ENCODE measurements at places on chromosomes 7 and 10. TPM values are rescaled to one million over a fixed set of nuclear protein-coding genes. Genes with fewer than 3 reads are reported as not detected.

FAM171A1 gene
- total RNA-seq = 2.6 TPM

MMP21 gene
- not detected for total RNA-seq

NEBL gene
- total RNA-seq = 12.7 TPM

MYOZ1 gene
- not detected for total RNA-seq

ABCF2 gene
- total RNA-seq = 43.0 TPM

FFAR4 gene
- total RNA-seq = 0.61 TPM

PTN gene
- total RNA-seq = 0.54 TPM

PNLIPRP3 gene
- not detected for total RNA-seq

DNA sequence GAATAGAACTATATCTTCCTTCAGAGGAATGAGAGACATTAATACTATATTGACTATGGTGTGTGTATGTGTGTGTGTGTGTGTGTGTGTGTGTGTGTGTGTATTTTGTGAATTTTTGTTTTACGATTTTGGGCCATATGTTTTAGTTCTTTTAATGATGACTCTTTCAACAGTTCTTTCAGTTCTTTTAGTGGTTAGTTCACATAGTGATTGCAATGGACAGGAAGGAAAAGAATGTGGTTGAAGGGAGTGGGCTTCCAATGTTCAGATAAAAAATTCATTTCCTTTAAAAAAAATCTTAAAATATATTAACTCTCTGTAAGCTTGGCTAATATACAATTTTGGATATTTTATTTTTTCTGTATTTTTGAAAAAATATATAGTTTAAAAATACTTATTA, 315.7 kb upstream of the DGKB start:
- no peaks in the 10 kb centered on the region for H3K27me3 ChIP-seq
- no peaks in the 10 kb centered on the region for H3K36me3 ChIP-seq
- no peak overlapping the region for H3K4me3 ChIP-seq
- DNase-seq = no peak
- H3K4me1 ChIP-seq = no peaks in the 10 kb centered on the region
- H3K27ac ChIP-seq = no peak overlapping the region

DNA sequence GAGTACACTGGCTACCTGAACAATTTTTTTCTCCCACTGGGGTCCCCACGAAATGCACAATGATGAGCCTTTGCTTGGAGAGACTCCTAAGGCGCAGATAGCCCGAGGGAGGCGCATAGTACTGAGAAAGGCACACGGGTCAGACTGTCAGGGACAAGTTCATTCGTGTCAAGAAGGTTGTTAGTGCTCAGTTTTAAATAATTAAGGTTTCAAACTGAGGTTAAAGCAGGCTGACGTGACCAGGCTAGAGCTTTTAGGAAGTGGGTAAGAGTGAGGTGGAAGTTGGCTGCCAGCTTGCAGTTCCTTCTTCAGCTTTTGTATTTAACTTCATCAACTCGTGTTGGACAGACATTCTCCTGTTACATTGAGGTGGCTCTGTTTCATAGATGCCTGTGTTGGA, 31.6 kb downstream of the RBM33 start:
- peaks cover 9% of the 10 kb centered on the region for H3K4me1 ChIP-seq
- DNase-seq = no peak
- peaks cover 11% of the 10 kb centered on the region for H3K36me3 ChIP-seq
- H3K4me3 ChIP-seq = no peak overlapping the region
- H3K27me3 ChIP-seq = no peaks in the 10 kb centered on the region
- H3K27ac ChIP-seq = no peak overlapping the region

DNA sequence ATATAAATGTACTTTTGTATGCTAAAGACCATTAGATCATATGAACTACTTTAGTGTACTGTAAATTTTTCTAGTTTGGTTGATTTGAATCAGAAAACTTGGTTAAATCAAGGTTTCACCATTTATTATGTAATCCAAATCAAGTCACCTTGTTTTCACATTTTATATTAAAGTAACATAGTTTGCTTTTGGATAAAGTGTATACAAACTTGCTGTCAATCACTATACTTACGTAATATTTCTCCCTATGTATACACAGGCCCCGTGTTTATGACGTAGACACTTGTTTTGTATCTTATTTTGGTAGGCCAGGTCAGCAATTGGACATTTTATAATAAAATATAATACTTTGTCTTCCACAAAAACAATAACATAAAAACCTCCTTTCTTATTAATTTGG, 32.2 kb downstream of the NAMPT start:
- peaks cover 13% of the 10 kb centered on the region for H3K4me1 ChIP-seq
- H3K36me3 ChIP-seq = peaks cover 86% of the 10 kb centered on the region
- DNase-seq = no peak
- no peaks in the 10 kb centered on the region for H3K27me3 ChIP-seq
- no peak overlapping the region for H3K4me3 ChIP-seq

DNA sequence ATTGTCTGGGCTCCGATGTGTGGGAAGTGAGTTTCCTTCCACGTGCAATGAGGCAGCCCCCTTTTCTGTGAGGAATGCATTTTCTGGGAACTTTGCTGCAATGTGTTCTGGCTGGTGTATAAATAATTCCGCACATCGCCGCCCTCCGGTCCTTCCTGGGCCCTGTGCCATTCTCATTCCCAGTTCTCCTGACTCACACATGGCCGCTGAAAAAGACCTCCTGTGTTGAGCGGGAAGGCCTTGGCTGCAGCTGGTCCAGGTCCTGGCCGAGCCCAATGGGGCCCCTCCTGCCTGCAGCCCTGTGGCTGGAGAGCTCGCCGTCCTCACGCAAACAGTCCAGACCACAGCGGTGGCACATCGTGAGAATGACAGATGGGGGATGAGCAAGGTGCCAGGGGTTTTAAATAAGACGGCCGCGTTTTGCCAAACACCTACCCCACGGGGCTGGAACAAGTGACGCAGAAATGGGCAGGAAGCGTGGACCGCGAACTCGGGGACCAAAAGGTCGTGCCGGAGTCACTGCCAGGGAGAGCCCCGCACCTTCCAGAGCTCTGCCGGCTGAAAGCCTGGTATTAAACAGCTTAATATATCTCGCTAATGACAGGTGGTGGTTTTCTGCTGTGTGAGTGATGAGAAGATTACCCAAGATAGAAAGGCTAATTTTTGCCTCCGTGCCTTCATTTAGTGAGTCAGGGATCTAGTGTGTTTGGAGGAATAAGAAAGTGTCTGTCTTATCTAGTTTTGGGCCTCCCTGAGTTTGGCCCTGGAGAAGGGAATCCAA, 37.0 kb downstream of the FAM20C start:
- no peaks in the 10 kb centered on the region for H3K4me1 ChIP-seq
- no peak for DNase-seq
- H3K36me3 ChIP-seq = no peaks in the 10 kb centered on the region
- H3K4me3 ChIP-seq = no peak overlapping the region

DNA sequence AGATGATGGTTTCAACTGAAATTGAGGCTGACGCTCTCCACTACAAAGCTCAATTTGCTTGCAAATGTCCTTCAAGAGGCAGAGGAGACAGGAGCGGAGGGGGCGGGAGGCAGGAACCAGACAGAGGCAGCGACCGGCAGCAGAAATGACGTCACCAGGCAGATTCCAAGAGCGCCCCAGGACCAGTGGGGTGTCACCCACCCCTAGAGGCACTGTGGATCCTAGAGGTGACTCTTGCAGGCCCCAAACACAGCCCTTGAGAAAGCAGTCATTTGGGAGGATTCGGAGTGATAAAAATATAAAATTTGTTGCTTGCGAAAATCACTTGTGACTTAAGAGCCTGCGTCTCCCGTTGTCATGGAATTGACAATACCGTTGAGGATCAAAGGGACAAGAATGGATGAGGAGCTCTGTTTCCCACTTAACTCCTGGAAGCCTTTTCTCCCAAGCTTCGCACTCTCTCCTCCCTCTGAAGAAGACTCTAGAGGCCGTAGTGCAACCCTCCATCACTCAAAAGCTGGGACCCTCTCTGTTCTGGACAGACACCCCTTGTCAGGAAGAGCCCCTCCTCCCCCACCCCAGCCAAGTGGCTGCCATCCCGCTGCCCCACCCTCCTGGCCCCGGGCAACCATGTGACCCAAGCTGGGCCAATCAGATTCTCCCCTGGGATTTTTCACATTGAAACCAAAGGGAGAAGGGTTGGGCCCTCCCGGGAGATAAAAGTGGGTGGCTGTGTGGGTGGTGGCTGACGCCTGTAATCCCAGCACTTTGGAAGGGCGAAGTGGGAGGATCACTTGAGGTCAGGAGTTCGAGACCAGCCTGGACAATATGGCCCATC, 16.3 kb upstream of the SLC29A4 start:
- no peaks in the 10 kb centered on the region for H3K36me3 ChIP-seq
- peaks cover 9% of the 10 kb centered on the region for H3K4me1 ChIP-seq
- no peak for DNase-seq
- H3K27me3 ChIP-seq = peaks cover 81% of the 10 kb centered on the region

DNA sequence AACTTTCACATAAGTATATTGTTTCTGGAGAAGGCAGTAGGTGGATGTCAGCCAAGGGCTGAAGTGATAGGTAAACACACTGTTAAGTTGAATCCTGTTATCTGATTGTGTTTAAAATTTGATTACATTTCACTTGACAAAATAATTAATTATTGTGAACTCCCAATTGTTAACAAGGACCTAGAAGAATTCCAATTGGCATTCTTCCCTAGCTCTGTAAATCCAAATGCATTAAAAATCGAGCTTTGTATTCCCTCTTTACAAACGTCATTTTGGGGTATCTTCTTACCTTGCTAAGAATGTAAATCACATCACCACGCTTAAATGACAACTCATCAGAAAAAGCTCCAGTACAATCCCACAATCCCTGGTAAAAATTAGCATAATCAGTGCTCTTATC, 179.9 kb downstream of the SKAP2 start:
- no peaks in the 10 kb centered on the region for H3K27me3 ChIP-seq
- H3K4me1 ChIP-seq = no peaks in the 10 kb centered on the region
- H3K27ac ChIP-seq = no peak overlapping the region

GRCh38 chr7:38550836-38551235, 80.3 kb downstream of the AMPH start:
- H3K27me3 ChIP-seq = peaks cover 71% of the 10 kb centered on the region
- H3K36me3 ChIP-seq = no peaks in the 10 kb centered on the region
- no peak for DNase-seq
- no peak overlapping the region for H3K4me3 ChIP-seq
- H3K4me1 ChIP-seq = no peaks in the 10 kb centered on the region

DNA sequence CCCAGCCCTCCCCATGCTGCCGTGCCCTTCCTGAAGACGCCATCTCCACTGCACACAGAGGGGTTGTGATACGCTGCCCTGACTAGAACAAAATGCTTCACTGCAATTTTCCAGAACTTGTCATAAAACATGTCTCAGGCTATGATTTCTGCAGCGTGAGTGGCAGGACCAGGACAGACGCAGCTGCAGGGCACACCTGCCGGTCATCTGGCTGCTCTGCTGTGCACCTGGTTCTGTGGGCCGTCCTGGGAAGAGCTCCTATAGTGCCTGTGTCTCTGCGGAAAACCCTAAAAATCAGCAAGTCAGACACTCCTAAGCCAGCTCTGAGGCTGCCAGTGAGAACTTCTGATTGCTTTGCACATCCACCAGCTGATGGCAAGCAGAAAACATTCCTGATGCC, 39.7 kb upstream of the DIP2C start:
- H3K27me3 ChIP-seq = peaks cover 45% of the 10 kb centered on the region
- no peak overlapping the region for H3K4me3 ChIP-seq
- no peaks in the 10 kb centered on the region for H3K4me1 ChIP-seq
- DNase-seq = no peak
- no peaks in the 10 kb centered on the region for H3K36me3 ChIP-seq

DNA sequence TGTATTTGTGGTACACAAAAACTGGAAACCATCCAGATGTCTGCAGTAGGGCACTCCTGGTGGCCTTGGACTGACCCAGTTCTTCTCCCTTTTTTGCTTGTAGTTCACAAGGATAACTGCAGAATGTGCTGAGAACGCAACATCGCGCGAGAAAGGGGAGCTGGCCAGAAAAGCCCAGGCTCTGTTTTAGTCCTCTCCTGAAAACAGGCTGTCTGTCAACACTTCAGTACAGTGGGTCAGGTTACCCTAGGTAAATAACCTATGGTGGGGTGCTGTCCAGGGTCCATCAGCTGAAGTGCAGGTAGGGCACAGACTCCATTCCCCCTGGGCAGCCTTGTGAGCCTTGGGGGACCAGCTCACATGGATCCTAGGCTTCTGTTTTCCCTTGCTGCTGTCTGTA, 495.8 kb downstream of the MDFIC start:
- H3K4me1 ChIP-seq = no peaks in the 10 kb centered on the region
- H3K36me3 ChIP-seq = no peaks in the 10 kb centered on the region
- H3K4me3 ChIP-seq = no peak overlapping the region
- no peak for DNase-seq

GRCh38 chr10:129870961-129871621, 93.0 kb downstream of the EBF3 start:
- DNase-seq = no peak
- no peak overlapping the region for H3K4me3 ChIP-seq
- no peaks in the 10 kb centered on the region for H3K27me3 ChIP-seq
- H3K4me1 ChIP-seq = no peaks in the 10 kb centered on the region
- H3K27ac ChIP-seq = no peak overlapping the region

DNA sequence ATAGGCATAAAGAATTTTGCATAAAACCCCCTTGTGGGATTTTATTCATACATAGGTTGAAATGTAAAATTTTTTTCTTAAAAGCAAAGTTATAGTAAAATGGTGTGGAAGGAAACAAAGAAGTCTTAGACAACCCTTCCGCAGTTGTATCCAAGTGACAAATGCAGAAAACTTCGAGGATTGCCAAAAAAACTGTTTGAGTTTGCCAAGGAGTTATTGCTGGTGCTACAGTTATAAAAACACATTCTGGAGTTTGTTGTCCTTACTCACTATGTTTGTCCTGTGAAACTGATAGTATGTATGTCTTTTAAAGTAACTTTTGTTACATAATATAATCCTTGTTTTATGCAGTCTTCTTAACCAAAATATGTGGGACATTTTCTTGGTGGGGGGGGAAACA, 120.3 kb downstream of the FOXP2 start:
- no peak for DNase-seq
- H3K27me3 ChIP-seq = no peaks in the 10 kb centered on the region
- H3K4me1 ChIP-seq = peaks cover 4% of the 10 kb centered on the region
- H3K4me3 ChIP-seq = no peak overlapping the region

- H3K36me3 ChIP-seq = peaks cover 66% of the 10 kb centered on the region
- H3K27me3 ChIP-seq = no peaks in the 10 kb centered on the region
- peak within 1 kb of the TSS; percentile 84 for H3K27ac ChIP-seq
- DNase-seq = peak; percentile 99
- H3K4me3 ChIP-seq = peak within 1 kb of the TSS; percentile 84
Observed at GRCh38 chr10:6202684-6203330, at the start of gene PFKFB3. Gene PFKFB3, plus strand, starts transcription at chr10:6202932. Its CDS starts 329 bp downstream, at chr10:6203261.

GRCh38 chr7:22356701-22357310, at the start of gene RAPGEF5:
Gene RAPGEF5, minus strand, starts transcription at chr7:22357154. Its CDS starts 94 bp downstream, at chr7:22357060.
- H3K27ac ChIP-seq = peak within 1 kb of the TSS; percentile 70
- H3K36me3 ChIP-seq = peaks cover 39% of the 10 kb centered on the region
- peak; percentile 80 for DNase-seq
- H3K27me3 ChIP-seq = no peaks in the 10 kb centered on the region

DNA sequence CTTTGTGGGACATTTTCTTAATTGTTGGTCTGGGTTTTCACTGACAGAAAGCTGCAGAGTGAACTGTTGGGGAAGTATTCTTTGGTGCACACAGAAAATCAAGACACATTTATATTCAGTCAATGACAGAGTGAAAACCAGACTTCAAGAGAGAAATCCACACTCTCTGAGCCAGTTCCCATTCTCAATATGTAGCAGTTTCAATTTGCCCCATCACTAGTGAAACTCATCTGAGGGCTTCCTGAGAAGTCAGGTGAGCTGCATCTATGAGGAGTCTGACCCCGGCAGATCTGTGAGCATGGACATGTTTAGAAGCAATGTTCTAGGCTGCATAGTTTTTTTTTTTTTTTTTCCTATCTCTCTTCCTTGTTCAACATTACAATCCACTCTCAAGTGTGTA, 163.7 kb upstream of the AHR start:
- H3K4me3 ChIP-seq = peak overlapping the region; percentile 70
- H3K27ac ChIP-seq = peak overlapping the region; percentile 100
- H3K27me3 ChIP-seq = no peaks in the 10 kb centered on the region
- peaks cover 54% of the 10 kb centered on the region for H3K36me3 ChIP-seq
- DNase-seq = no peak

GRCh38 chr10:119090968-119091367, 10.4 kb upstream of the EIF3A start:
- DNase-seq = peak; percentile 42
- H3K27me3 ChIP-seq = no peaks in the 10 kb centered on the region
- peaks cover 8% of the 10 kb centered on the region for H3K4me1 ChIP-seq

Measured in Calu3 (cell line).